ENCODE measurements at places on chromosomes 1 and 21.

GRCh38 chr1:202130297-202130721 is 7.6 kb downstream of the GPR37L1 start:
- no peak for DNase-seq

- DNase-seq: no peak
These were observed 167.7 kb downstream of the SIPA1L2 start for GRCh38 chr1:232462213-232462612.

DNA sequence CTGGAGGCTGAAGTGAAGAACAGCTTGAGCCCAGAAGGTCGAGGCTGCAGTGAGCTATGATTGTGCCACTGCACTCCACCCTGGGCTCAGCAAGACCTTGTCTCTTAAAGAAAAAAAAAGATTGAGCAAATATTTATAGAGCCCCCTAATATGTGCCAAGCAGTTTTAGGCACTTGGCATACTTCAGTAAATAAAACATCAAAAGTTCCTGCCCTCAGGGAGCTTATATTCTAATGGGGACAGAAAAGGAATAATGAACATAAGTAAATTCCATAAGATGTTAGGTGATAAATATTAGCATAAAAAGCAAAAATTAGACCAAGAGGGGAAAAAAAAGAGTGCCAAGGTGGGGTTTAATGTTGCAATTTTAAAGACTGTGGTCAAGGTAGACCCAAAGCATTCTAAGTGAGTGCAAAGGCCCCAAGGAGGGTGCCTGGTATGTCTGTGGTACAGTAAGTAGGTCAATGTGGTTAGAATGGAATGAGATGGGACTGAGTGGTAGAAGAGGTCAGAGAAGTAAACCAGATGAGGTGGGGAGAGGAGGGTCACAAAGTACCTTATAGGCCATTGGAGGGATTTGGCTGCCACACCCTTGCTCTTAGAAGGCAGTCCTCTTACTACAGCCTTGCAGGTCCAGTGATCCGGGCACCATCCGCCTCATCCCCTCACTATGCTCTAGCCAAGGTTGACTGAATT is 2.2 kb upstream of the TOE1 start:
- DNase-seq: no peak

DNA sequence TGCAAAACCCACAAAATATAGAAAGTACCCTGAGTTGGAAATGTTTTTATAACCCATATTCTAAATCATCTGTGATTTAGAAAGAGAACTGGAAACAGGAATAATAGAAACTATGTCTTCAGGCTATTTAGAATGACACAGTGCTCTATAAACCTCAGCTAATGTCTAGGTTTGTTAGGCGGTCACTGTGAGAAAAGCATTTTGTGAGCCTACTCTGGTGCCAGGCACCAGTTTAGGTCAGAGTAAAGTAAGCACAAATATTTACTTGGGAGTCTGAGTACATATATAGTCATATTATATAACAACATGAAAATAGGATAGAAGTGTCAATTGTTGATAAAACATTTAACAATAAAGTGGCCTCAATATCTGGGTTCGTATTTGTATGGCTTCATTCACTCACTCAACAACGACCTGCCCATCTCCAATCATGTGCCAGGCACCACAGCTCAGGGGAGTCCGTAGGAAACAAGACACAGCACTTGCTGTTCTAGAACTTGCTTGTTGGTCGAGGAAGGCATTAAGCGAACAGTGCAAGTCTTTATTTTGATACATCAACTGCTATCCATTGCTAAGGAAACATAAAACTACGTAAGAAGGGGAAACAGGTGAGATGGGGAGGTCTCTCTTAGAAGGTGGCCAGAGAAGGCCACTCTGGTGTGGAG is 37.2 kb downstream of the GNB1 start:
- DNase-seq: no peak

- no peak for DNase-seq
These were observed 2.2 kb downstream of the RGS2 start for GRCh38 chr1:192811006-192811405.

DNA sequence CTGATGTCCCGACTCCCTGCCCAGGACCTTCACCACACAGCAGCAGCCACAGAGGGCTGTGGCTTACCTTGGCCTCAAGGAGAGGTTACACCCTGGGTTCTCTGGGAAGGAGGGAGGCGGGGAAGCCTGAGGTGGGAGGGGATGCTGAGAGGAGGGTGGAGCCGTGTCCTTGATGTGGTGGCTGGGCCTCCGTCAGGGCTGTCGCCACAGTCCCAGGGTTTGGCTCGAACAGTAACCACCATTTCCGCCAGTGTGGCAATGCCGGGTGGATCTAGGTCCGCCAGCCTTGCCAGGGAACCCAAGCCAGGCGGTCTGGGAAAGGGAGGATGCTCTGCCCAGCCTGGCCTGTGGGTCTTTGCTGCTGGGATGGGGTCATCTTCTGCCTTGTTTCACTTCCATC is 18.4 kb upstream of the CDCA8 start:
- DNase-seq: no peak

DNA sequence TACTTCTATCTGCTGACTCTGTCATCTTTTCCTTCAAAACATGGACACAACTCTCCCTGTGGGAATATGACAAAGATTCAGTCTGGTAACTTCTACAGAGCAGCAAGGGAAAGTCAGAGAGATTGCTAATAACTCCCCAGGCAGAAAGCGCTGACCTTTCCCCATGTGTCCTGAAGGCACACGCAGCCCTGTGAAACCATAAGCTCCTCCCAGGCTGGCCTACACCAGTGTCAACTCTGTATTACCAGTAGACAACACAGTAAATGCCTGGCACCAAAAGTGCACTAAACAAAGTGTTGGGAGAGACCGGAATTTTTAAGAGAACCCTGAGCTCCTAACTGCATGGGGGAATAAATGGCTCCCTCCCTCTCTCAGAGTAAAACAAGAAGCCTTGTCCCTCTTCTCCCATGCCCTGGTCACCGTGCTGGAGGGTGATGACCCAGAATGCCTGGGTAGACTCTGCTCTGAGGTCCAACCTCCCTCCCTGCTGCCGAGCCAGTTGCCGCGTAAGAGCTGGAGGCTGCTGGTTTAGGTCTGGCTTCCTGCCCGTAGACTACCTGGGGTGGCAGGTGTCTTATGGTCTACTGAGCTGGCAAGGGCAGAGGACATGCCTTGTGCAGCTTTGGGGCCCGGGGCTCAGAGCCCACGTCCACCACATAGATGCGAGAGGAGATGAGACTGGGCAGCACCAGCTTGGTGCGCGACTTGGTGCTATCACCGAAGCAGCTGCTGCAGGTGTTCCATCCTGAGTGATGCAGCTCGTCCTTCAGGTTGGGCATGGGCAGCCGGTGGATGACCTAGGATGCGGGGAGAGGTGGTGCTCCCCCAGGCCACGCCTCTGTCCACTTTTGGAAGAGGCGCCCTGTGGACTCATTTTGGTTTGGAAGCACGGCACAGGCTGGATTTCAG is 3.9 kb downstream of the SELENBP1 start:
- no peak for DNase-seq

GRCh38 chr1:201946224-201946908 is at the start of gene LMOD1:
LMOD1 (minus strand) TSS chr1:201946548; CDS start chr1:201946340, 208 bp downstream.
- DNase-seq: no peak

GRCh38 chr1:206967096-206967849 is 3.0 kb downstream of the FCAMR start:
- no peak for DNase-seq

- DNase-seq: no peak
These were observed 17.6 kb upstream of the ALX3 start for GRCh38 chr1:110087812-110088738.
